Activated CD8-positive, alpha-beta T cell treated with anti-CD3 and anti-CD28 coated beads for 36 hours (primary cell): ENCODE measurements at places on chromosomes 5 and 9. TPM values are rescaled to one million over a fixed set of nuclear protein-coding genes. Genes with fewer than 3 reads are reported as not detected.

DNA sequence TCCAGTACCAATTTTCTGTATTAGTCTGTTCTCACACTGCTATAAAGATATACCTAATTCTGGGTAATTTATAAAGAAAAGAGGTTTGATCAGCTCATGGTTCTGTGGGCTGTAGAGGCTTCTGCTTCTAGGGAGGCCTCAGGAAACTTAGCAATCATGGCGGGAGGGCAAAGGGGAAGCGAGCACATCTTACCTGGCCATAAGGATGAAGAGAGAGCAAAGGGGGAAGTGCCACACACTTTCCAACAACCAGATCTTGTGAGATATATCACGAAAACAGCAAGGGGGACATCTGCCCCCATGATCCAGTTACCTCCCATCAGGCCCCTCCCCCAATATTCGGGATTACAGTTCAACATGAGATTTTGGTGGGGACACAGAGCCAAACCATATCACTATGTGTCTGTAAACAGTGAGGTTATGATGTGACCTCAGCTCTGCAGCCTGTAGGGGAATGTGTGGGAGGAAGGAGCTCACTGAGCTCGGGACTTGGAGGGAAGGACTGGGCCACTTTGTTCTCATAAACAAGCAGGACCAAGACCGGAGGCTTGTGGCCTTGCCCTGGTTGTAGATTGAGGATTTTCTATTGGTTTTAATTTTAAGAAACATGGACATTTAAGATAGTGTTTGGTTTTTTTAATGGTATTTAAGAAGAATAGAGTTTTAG lies 85.2 kb downstream of the EHMT1 start:
- DNase-seq = no peak
- peaks cover 32% of the 10 kb centered on the region for H3K36me3 ChIP-seq
- H3K27me3 ChIP-seq = no peaks in the 10 kb centered on the region
- no peak overlapping the region for H3K4me3 ChIP-seq
- peaks cover 48% of the 10 kb centered on the region for H3K4me1 ChIP-seq
- no peak overlapping the region for H3K27ac ChIP-seq

- H3K4me1 ChIP-seq = no peaks in the 10 kb centered on the region
- H3K36me3 ChIP-seq = no peaks in the 10 kb centered on the region
- no peak for DNase-seq
- H3K4me3 ChIP-seq = no peak overlapping the region
These were observed 141.4 kb downstream of the PRR16 start for GRCh38 chr5:120605325-120606079.

GRCh38 chr5:43540746-43541145 lies 16.1 kb downstream of the PAIP1 start:
- H3K4me3 ChIP-seq = no peak overlapping the region
- no peak for DNase-seq
- peaks cover 39% of the 10 kb centered on the region for H3K36me3 ChIP-seq
- no peak overlapping the region for H3K27ac ChIP-seq
- H3K27me3 ChIP-seq = no peaks in the 10 kb centered on the region

GRCh38 chr5:109612278-109612905 lies 77.3 kb upstream of the MAN2A1 start:
- H3K4me3 ChIP-seq = no peak overlapping the region
- no peak overlapping the region for H3K27ac ChIP-seq
- H3K36me3 ChIP-seq = no peaks in the 10 kb centered on the region
- no peaks in the 10 kb centered on the region for H3K27me3 ChIP-seq
- no peaks in the 10 kb centered on the region for H3K4me1 ChIP-seq

The GPX3 gene
- not detected for total RNA-seq

The CDX1 gene
- not detected for total RNA-seq
